ENCODE measurements at places on chromosomes 2 and 18.

- peaks cover 6% of the 10 kb centered on the region for H3K4me1 ChIP-seq
- H3K27me3 ChIP-seq: peaks cover 28% of the 10 kb centered on the region
- no peaks in the 10 kb centered on the region for H3K36me3 ChIP-seq
- no peak overlapping the region for H3K27ac ChIP-seq
- DNase-seq: peak; percentile 29
Measured at GRCh38 chr2:95345081-95345562, 48.0 kb downstream of the KCNIP3 start.

GRCh38 chr2:191255271-191255670 lies 10.1 kb downstream of the MYO1B start:
- H3K4me3 ChIP-seq: no peak overlapping the region
- no peak for DNase-seq
- H3K27me3 ChIP-seq: no peaks in the 10 kb centered on the region
- no peaks in the 10 kb centered on the region for H3K36me3 ChIP-seq

DNA sequence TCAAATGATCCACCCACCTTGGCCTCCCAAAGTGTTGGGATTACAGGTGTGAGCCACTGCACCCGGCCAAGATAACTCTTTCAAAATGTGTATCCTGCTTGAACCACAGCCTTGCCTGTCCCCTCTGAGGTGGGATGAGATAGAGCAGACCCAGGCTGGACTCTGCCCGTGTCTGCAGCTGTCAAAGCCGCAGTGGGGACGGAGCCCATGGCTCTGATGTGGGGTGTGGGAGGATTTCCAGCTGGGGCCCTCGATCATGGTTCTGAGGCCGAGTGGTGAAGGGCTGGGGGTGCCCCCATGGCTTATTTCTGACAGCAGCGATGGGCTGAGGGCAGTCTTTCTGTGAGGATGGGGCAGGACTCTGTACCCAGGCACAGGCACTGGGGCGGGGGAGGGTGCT lies 104.5 kb downstream of the DGKD start:
- DNase-seq: peak; percentile 27
- H3K36me3 ChIP-seq: peaks cover 10% of the 10 kb centered on the region
- H3K4me1 ChIP-seq: peaks cover 14% of the 10 kb centered on the region
- H3K27me3 ChIP-seq: no peaks in the 10 kb centered on the region
- H3K4me3 ChIP-seq: no peak overlapping the region

DNA sequence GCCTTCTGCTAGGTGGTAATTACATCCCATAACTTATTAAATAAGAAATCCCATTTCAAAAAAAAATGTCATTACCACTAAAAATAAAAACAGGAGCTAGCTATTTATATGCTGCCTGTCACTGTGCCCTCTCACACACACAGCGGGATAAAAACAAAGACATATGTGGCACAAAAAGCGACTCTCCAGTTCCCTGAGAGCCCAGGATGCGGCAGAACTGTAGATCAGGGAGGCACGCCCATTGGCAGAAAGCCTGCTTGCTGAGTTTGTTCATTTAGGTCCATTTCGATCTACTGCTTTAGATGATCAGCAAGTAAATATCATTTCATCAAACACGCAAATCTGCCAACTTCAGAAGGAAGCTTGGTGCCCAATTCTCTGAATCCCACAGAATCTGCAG lies 124.4 kb downstream of the TMEM163 start:
- no peak overlapping the region for H3K27ac ChIP-seq
- no peaks in the 10 kb centered on the region for H3K4me1 ChIP-seq
- H3K36me3 ChIP-seq: no peaks in the 10 kb centered on the region

DNA sequence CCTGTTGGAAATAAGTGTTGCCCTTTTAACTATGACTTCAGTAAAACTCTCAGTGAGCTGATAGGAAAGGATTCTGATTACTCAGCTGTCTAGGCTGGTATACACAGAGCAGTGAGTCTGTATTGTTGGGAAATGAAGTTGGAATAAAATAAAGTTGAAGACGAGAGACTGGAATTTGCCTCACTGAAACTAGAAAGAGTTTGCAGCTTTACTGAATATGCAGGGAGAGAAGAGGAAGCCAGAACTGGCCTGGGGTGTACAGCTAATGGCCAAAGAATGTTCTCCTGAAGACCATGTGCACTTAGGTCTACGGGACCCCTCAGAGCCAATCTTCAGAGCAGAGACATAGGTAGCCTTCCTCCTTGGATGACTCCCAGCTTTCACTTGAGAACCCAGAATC lies 26.5 kb downstream of the EIF4E2 start:
- H3K27me3 ChIP-seq: no peaks in the 10 kb centered on the region
- no peaks in the 10 kb centered on the region for H3K36me3 ChIP-seq
- peak overlapping the region; percentile 92 for H3K27ac ChIP-seq
- H3K4me3 ChIP-seq: peak overlapping the region; percentile 67

GRCh38 chr2:96325884-96326255 lies 753 bp downstream of the ITPRIPL1 start:
- no peaks in the 10 kb centered on the region for H3K4me1 ChIP-seq
- H3K4me3 ChIP-seq: peak overlapping the region; percentile 71
- peaks cover 51% of the 10 kb centered on the region for H3K27me3 ChIP-seq
- no peak for DNase-seq
- no peak overlapping the region for H3K27ac ChIP-seq

DNA sequence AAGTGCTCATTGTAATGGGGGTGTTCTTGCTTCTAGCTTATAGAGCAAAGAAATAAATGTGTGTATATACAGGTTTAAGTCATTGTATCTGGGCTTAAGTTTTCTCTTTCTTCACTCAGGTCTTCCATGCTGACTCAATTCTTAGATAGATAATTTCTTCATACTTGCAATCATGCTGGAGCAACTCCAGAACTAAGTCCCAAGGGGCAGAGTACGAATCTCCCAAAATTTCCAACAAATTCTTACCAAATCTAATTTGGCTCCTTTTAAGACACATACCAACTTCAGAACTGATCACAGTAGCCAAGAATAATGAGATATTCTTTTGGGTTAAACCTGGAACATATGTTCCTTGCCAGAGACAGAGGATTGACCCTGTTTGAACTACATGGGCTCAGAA lies 4.3 kb upstream of the SPAG16 start:
- no peaks in the 10 kb centered on the region for H3K4me1 ChIP-seq
- no peak for DNase-seq
- no peaks in the 10 kb centered on the region for H3K36me3 ChIP-seq
- H3K27ac ChIP-seq: no peak overlapping the region

- H3K4me3 ChIP-seq: no peak overlapping the region
- no peaks in the 10 kb centered on the region for H3K27me3 ChIP-seq
- no peaks in the 10 kb centered on the region for H3K36me3 ChIP-seq
- H3K27ac ChIP-seq: peak overlapping the region; percentile 39
Measured at GRCh38 chr2:20356042-20356441, 5.4 kb upstream of the PUM2 start.

DNA sequence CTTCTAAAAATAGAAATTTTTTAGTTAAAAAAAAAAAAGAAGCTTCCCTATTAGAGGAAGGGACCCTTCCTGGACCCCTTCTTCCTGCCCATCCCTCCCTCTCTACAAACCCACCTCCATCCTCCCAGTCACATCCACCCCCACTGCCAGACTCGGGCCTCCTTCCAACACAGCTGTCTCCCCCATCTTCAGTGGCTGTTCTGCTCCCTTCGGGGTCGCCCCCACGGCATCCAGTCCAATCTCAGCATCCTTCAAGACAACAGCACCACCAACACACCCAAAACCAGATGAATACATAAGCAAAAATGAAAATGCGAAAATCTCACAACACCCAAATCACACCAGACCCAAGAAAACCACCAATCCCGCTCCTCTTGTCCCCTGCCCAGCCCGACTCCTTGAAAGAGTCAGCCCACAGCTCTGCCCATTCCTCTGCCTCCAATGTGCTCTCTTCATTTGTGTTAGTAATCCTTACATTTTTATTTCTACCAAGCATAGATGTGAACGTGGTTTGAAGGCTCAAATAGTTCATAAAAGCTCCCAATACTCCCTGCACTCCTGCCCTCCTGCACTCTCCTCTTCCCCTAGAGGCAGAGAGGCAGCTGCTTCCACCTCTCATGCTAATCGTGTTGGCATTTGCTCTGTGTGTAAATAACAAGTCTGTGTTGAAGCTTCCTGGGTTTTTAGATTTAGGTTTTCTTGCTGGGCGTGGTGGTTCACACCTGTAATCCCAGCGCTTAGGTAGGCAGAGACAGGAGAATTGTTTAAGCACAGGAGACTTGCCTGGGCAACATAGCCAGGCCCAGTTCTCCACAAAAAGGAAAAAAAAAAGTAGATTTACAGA lies 37.0 kb downstream of the MAL start:
- no peak overlapping the region for H3K4me3 ChIP-seq
- H3K27ac ChIP-seq: no peak overlapping the region
- no peak for DNase-seq
- no peaks in the 10 kb centered on the region for H3K4me1 ChIP-seq
- no peaks in the 10 kb centered on the region for H3K27me3 ChIP-seq
